Suppressor macrophage treated with lipopolysaccharide for 4 hours (primary cell): ENCODE measurements at places on chromosomes 6 and 20.
A peak's percentile ranks its signal among the peaks of the same experiment; 100 is the strongest.

GRCh38 chr20:14295238-14295637, 42.2 kb downstream of the FLRT3 start:
- no peak for DNase-seq

GRCh38 chr20:38181207-38181801, 16.2 kb upstream of the TGM2 start:
- DNase-seq = no peak

DNA sequence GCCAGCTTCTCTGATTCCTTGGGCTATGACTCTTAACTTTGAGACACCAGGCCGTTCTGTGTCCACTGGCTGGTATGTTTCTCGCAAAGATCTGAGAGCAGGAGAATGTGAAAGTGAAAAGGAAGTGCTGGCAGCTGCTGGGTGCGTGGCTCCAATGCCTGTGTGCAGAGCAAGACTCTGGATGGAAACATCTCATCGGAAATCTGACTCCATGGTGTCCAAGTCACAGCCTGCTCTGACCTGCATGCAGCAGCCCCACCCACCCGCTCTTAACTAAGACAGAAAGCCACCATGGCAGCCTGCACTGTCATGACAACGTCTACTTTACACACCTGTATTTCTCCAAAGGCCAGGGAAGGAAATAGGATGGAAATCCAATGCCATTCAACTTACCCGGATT, 66.3 kb upstream of the MPC1 start:
- no peak for DNase-seq

- no peak for DNase-seq
Observed at GRCh38 chr20:22490287-22491193, 93.8 kb downstream of the FOXA2 start.

GRCh38 chr6:148175550-148176188, 167.0 kb upstream of the SASH1 start:
- no peak for DNase-seq

DNA sequence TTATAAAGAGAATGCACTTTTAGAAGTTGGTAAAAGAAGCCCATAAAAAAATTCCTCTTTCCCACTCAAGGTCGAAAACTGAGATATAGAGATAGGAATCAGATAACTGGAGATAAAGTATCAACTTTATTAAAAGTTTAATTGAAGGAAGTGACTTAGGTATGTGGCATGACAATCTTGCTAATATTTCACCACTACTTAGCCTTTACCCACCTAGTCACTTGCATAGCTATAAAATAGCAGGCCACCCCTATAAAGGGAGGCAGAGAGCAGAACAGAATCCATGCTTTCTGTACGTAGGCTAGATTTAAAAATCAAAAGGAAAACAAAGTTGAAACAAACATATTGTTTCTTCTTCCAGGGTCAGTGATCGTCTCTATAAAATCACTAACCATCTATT, 13.2 kb upstream of the TBC1D32 start:
- no peak for DNase-seq

DNA sequence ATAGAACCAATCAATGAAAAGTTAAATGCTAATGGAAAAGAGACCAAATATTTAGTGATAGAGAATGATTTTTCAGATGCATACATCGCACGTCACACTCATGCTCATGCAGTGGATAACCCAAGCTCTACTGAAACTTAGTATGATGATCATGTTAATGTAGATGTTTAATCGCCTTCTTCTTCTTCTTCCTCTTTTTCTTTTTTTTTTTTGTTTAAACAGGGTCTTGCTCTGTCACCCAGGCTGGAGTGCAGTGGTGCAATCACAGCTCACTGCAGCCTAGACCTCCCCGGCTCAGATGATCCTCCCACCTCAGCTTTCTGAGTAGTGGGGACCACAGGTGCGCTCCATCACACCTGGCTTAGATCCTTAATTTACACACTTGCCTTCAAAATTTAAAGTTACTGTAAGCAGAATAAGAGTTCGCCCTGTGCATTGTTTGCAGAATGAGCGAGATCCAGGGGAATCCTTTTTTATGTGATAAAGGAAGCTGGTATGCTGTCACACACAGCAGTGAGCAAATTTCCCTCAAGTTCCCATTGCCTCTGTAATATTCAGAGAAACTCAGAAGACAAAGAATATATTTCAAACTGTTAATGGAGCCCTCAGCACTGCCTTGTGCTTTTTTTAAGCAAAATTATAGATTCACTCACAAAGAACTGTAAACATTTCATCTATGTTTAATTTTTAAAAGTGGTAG, 194.2 kb upstream of the SGK1 start:
- no peak for DNase-seq

DNA sequence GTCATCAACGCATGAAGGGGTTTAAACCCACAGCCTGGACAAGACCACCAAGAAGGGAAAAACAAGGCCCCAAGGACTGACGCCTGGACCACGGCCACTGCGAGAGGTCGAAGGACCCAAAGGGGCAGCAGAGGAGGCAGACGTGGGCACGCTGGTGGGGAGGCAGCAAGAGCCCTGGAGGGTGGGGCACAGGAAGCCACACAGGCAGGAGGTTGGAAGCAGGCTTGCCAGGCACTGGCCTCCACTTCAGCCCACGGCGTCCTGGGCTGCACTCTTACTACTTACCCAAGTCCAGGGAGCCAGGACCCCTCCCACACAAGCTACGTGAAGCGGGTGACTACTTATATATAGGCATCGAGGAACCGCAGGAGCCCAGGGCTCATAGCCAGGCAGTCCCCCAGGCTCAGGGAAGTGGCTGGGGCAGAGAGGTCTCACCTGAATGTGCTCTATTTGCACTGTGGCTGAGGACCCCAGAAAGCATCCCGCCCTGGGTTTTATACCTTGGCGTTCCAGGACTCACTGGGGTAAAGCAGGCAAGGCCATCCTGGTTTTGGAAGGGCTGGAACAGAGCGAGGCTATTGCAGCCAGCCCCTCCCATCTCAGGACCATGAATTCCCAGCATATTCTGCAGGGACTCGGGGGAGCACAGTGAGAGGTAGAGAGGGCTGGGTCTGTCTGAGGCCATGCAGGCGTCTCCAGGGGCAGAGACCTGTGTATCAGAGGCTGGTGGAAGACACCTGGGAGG, 113.8 kb upstream of the AFDN start:
- DNase-seq = no peak

GRCh38 chr20:22560817-22561216, 23.6 kb downstream of the FOXA2 start:
- DNase-seq = no peak

DNA sequence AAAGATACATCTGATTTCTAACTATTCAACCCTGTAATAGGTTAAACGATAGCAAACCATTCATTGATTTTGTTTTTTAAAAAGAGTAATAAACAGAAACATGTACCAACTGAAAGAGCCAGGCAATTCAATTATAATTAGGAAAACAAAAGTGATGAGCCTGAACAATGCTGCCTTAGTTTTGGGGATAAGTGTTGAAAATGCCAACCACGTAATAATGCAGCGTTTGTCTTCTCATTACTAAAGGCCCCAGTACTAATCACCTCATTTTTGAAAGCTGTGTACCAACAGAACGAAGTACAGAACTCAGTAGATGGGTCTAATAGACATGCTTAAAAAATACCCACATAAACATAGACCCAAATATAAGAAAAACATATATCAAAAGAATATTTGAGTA, 663.6 kb upstream of the CHD6 start:
- no peak for DNase-seq

- no peak for DNase-seq
Observed at GRCh38 chr20:32226391-32226790, 18.7 kb downstream of the POFUT1 start.

- DNase-seq = no peak
Observed at GRCh38 chr6:24761193-24761835, 13.4 kb upstream of the GMNN start.

GRCh38 chr6:56690519-56691285, 48.0 kb upstream of the DST start:
- peak; percentile 30 for DNase-seq

DNA sequence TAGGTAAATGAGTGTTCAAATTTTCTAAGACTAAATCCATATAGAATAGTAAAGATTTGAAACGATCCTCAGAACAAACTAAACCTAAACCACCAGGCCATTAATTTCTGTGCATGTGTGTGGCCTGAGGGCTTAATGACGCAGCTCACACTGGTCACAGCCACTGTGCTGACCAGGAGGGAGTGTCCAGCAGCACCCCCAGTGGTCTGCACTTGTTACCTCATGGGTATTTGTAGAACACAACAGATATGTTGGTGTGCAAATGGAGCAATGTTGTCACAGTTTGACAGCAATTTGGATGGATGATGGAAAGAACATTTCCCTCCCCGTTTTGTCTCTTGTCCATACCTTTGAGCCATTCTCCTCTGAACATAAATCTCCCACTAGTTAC, 122.4 kb upstream of the EXOC2 start:
- DNase-seq = no peak

- peak; percentile 16 for DNase-seq
Observed at GRCh38 chr6:154773610-154774089, 40.4 kb downstream of the SCAF8 start.

- DNase-seq = no peak
Observed at GRCh38 chr20:48064929-48065328, 279.6 kb upstream of the SULF2 start.

DNA sequence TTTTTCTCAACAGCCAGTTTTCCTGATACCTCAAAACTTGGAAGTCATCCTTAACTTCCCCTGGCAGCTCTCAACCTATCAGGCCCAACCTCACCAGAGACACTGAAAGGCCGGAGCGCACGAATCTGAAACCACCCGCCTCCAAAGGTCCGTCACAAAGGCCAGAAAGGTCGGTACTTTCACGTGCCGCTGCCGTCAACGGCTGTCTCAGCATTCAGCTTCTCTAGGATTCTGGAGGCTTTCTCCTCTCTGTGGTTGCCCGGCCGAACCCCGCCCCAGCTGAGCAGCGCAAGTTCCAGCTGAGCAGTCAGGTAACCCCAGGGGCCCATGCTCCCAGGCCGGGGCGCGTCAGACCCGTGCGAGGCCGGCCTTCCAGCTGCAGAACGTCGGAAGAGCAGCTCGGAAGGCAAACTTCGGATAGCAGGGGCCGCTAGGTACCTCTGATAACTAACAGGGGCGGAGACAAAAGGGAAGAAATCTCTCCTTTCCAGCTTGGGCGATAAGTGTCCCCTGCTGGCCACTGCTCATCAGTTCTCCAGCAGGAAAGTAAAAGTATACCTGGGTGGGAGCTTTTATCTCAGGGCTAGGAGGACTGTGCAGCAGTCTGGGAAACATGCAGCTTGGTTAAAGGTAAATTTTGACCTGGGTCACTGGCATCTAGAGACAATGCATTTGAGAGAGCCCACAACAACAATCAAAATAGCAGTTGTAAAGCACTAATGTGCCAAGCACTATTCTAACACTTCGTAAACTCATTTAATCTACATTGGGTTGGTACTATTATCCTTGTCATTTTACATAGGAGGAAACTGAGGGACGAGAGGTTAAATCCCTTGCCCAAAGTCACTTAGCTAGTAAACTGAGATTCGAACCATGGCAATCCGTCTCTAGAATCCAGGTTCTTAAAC, 16.1 kb downstream of the ZSCAN12 start:
- peak; percentile 96 for DNase-seq

DNA sequence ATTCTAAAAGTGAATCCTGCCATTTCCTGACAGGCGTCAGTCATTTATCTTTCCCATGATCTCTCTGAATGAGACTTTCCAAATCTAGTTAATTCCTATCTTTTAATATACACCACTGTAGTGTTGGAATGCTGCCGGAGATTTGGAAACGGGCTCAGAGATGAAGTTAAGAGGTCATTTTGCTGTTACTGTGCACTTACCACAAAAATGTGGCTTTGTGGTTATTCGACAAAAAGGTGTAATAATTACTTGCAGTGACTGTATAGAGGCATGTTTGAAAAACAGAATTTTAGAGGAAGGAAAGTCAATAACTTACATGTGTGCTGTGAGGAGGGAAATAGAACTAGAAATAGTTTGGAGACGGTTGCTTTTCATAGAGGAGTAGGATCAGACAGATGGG, 460.2 kb upstream of the BTBD3 start:
- DNase-seq = no peak

GRCh38 chr6:83633149-83633548, 75.8 kb downstream of the SNAP91 start:
- DNase-seq = no peak

- peak; percentile 64 for DNase-seq
Observed at GRCh38 chr6:1614448-1615150, 4.9 kb downstream of the FOXC1 start.

DNA sequence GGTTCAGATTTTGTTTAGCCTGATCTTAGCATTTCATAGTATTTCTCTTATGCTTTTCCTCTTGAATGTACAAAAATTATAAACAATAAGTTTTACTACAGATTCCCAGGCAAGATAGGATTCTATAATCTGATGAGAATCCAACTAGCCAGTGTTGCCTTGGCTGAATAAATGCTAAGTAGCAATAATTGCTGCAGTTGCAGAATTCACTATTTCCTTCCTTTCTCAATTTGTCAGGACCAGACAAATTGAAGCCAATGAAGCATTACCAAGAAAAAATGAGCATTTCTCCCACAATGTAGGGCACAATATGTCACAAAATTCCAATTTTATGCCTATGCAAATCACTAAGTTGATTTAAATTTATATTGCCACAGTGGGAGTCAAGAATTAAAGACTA, 260.2 kb downstream of the KIF16B start:
- DNase-seq = no peak

DNA sequence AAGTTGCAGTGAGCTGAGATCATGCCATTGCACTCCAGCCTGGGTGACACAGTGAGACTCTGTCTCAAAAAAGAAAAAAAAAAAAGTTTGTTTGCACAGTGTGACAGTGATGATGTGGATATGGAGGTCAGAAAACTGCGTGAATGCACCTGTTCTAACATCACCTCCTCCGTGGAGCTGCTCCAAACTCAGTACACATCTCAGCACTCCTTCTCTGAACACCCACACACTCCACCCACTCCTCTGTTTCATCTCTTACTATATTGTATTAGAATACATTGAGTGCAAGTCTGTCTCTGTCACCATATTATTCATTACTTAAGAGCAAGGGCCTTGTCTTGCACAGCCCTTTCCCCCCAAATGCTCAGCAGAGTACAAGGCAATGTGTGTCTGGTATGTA, 51.5 kb upstream of the ENPP4 start:
- DNase-seq = no peak

DNA sequence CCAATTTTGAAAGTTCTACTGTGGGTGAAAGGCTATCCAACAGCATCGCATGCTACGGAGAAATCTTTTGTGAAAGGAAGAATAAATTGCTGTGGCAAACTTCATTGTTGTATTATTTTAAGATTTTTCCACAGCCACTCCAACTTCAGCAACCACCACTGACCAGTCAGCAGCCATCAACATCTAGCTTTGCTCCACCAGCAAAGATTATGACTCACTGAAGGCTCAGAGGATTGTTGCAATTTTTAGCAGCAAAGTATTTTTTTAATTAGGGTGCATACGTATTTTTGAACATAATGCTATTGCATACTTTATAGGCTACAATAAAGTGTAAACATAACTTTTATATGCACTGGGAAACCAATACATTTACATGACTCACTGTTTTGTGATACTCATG, 493.5 kb downstream of the TFAP2A start:
- no peak for DNase-seq
